Left renal pelvis (tissue), 4 donors: ENCODE measurements at places on chromosomes 1 and 21. TPM values are rescaled to one million over a fixed set of nuclear protein-coding genes. Genes with fewer than 3 reads are reported as not detected.

Gene ZNF593OS
- polyA plus RNA-seq = 1.2 TPM

Gene TMEM79
- polyA plus RNA-seq = 7.5 TPM

DNA sequence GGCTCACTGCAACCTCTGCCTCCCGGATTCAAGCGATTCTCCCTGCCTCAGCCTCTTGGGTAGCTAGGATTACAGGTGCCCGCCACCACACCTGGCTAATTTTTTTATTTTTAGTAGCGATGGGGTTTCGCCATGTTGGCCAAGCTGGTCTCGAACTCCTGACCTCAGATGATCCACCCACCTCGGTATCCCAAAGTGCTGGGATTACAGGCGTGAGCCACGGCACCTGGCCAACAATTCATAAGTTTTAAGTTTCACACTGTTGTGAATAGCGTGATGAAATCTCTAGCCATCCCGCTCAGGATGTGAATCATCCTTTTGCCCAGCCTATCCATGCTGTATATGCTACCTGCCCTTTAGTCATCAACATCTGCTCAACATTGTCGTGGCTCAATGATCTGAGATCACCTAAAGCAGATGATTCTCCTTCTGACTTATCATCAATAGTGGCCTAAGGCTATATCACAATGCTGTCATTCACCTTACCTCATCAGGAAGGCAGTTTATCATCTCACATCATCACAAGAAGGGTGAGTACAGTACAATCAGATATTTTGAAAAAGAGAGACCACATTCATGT, 2.6 kb downstream of the PFDN2 start:
- DNase-seq = no peak

DNA sequence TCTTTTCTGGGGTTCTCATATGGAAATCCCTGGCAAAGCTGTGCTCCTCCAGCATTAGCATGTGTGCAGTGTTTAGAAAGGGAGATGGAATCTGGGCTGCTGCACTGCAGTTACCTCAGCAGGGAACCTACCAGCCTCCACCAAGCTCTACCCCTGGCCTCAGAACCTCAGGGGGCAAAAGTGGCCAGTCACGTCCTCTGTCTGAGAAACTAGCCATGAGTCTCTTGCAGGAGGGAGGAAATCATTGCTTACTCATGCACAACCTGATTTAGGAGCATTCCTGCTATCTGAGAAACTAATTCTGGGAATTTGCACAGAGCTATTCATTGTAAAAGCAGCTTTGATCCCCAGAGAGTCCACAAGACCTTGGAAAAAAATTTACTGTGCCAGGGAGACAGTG, 80.6 kb upstream of the IPO9 start:
- DNase-seq = no peak

Gene LEFTY2
- polyA plus RNA-seq = 0.75 TPM

- no peak for DNase-seq
These were observed 185.1 kb downstream of the TM2D1 start for GRCh38 chr1:61539720-61540462.

Gene RSBN1
- 26.3 TPM for polyA plus RNA-seq

DNA sequence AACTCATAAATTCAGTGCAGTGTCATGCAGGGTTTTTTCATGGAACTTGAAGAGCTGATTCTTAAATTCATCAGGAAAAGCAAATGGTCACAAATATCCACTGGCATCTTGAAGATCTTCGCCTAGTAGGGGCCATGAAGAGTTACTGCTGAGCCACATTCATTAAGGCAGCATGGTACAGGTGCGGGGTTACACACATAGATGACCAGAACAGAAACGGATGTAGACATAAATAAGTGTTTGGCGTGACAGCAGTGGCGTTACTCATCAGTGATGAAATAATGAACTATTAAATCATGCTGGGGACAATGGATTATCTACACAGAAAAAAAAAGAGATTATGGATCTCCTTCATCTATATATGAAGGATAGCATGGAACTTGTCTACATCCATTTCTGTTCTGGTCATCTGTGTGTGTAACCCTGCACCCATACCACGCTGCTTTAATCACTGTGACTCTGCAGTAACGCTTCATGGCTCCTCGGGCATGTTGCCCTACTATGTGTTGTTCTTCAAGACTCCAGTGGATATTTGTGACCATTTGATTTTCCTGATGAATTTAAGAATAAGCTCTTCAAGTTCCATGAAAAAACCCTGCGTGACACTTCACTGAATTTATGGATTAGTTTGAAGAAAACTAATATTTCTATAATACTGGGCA, 161.3 kb downstream of the GALNT2 start:
- no peak for DNase-seq

- DNase-seq = no peak
These were observed 8.8 kb upstream of the CAMK2N1 start for GRCh38 chr1:20494609-20495311.

DNA sequence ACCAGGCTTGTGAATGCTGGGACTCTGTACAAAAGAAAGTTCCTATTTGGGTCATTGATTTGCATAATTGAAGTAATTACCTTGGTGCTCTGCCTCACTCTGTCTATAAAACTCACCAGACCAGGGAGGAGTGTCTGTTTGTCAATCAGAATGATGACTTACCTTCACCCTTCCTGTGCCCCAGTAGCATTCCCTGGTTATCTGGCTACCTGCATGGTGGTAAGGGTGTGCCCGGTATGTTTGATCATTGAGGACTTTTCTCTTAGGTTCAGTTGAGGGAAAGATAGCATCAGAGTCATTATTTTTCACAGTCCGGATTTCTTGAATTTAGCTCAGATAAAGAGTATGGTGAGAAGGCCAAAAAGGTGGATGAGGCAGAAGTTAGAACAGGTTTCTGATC, 190.0 kb downstream of the BRINP2 start:
- no peak for DNase-seq

GRCh38 chr1:119371815-119372214, 3.2 kb downstream of the HAO2 start:
- no peak for DNase-seq

DNA sequence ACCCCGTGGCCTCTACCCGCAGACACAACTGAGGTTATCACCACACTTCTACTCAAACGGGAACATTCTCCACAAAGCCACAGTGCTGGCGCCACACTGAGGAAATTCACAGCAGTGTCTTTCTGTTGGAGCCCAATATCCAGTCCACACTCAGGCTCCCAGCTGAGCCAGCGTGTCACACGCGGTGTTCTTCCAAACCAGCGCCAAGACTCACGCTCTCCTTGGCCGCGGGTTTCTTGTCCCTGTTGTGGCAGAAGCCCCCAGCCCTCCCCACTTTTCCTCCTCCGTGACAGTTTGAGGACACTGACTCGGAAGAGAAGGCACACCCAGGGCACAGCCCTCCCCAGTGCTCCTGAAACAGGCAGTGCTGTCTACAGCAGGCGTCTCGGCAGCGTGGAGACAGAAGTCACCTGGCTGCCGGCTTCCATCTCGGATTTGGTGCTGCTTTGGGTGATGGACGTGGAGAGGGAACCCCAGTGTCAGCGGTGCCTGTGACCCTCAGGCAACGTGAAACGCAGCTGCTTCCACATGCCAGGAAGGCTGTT, 35.4 kb upstream of the AGPAT3 start:
- no peak for DNase-seq

DNA sequence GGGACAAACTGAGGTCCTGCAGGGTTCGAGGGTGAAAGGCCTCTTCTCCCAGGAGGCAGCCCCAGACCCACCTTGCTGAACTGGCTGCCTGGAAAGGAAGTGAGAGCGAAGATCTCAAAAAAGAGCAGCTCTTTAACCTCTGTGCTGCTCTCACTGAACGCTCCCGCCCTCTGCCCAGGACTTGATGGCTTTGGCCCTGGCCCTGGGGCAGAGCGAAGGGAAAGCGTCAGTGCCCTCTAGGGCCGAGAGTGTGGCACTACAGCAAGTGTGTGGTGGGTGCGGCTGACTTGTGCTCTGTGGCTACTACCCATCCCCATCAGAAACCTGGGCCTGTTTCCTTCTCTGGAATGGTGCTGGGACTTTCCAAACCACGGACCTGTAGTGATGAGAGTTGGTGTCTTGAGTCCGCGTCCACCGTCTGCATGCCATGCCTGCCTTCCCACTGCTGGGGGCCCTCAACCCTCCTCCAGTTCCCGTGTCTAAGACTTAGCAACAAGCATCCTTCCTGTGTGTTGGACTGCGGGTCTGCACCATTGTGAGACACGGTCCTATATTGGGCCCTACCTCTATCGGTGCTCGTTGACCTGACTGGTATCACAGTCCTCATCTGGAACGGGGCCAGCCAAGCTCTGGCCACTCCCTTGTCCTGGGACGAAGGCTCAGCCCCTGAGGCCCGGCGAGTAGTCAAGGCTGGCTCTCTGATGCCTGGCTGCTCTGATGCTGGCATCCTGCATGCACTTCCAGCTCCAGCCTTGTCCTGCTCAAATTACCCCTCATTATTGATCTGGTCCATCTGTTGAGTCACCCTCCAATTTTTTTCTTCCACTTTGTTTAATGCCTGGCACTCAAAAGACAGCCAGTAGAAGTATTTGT, 180.3 kb downstream of the DISC1 start:
- no peak for DNase-seq

GRCh38 chr21:45912611-45913417, 68.8 kb upstream of the COL6A1 start:
- no peak for DNase-seq

- DNase-seq = no peak
These were observed 2.0 kb downstream of the LORICRIN start for GRCh38 chr1:153261281-153262069.

DNA sequence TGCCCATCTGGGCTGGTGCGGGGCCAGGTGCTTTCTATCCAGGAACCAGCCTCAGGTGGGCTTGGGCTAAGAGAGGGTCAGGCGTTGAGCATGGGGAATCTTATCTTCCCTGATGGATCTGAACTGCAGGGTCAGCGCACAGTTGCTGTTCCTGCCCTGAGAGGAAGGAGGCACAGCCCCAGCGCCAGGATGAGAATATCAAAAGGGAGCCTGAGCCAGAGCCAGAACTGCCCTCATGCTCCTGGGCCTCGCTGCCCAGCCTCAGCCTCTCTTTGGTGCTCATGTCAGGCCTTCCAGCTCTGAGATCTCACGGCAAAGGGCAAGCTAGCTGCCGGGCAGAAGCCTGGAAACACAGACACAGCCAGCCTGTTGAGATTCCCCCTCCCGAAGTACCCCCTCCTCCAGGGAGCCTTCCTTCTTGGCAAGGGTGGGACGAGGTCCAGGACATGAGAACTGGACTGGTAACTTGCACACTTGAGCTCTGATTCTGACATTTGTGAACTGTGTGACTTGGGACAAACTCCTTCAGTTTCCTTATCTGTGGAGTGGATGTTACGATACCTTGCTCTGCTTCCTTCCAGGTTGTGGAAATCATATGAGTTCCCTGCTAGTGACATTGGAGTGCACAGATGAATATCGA, 1.2 kb upstream of the LAD1 start:
- no peak for DNase-seq

GRCh38 chr1:169128562-169128961, 22.1 kb downstream of the ATP1B1 start:
- no peak for DNase-seq

Gene CAMSAP2
- 38.6 TPM for polyA plus RNA-seq

DNA sequence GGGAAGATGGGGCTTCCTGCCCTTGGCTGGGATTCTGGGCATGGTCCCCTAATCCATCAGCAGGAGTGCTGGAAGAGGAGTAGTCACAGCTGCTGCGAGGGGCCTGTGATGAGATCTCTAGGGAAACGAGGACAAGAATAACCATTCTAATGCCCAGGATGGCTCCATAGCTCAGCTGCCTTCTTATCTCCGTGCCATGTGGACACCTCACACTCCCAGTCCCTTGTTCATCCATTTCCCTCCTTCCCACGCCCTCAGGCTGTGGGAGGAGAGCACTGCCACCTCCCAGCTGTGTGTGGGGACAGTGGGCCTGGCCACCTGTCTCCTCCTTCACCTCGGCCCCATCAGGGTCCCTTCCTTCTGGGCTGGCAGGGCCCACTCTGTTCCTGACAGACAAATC, 16.1 kb upstream of the ETV3 start:
- DNase-seq = no peak

DNA sequence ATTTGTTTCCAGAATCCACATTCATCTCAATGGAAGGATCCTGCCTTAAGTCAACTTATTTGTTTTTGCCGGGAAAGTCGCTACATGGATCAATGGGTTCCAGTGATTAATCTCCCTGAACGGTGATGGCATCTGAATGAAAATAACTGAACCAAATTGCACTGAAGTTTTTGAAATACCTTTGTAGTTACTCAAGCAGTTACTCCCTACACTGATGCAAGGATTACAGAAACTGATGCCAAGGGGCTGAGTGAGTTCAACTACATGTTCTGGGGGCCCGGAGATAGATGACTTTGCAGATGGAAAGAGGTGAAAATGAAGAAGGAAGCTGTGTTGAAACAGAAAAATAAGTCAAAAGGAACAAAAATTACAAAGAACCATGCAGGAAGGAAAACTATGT, 2.6 kb downstream of the GADD45A start:
- DNase-seq = no peak

Gene TTLL10
- 0.86 TPM for polyA plus RNA-seq

- no peak for DNase-seq
These were observed 673 bp downstream of the CD46 start for GRCh38 chr1:207752456-207752998.

DNA sequence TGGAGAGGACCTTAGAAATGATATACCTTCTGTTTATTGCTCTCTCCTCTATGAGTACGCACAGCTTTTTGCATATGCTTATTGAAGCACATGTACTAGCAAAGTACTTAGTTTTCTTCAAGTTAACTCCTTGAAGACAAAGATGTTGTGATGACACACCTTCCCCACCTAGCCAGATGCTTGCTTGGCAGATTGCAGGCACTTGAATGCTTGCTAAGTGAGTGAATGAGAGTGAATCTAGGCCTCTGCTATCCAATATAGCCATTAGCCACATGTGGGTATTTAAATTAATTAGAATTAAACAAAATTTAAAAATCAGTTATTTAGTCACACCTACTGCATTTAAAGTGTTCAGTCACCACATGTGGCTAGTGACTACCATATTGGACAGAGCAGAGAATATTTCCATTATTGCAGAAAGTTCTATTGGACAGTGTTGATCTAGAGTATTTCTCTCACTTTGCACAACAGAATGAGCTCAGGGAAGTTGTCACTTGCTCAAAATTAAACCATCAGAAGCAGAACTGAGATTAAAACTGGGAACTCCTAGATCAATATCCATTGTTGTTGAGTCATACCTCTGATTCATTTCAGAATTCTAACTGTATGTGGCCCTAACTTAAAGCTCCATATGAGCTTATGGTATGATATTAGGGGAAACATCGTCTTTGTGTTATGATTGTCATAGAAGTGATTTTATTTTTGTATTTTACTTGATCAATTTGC, 8.6 kb upstream of the EEIG2 start:
- no peak for DNase-seq

DNA sequence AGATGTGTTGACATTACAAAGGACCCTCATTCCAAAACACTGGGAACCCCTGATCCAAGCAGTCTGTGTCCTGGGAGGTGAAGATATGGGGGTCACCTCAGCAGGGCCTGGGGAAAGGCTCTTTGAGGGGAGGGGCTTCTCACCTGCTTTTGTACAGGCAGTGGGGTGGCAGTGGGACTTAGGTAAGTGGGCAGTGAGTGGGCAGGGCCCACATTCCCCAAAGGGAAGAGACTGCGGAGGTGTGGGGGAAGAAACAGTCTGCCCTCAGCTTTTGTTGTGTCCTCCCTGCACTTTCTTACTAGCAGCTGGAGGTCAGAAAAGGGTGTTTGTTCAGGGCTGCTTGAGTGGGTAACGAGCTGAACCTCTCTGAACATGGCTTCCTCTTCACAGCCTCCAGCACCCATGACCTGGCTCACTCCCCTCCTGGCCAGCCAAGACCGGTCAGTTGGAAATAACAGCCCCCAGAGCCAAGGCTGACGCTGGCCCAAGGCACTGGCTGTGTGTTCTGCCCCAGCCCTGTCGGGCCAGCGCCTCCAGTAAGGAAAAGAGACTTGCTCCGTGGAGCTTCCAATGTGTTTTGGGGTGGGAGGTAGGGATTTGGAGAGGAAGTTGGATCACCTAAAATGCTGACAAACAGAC, 173.5 kb downstream of the PSMG1 start:
- no peak for DNase-seq

GRCh38 chr1:181170194-181170593, 81.7 kb downstream of the IER5 start:
- no peak for DNase-seq
